Esophagus squamous epithelium (tissue), 5 donors: ENCODE measurements at places on chromosomes 7 and 10.

DNA sequence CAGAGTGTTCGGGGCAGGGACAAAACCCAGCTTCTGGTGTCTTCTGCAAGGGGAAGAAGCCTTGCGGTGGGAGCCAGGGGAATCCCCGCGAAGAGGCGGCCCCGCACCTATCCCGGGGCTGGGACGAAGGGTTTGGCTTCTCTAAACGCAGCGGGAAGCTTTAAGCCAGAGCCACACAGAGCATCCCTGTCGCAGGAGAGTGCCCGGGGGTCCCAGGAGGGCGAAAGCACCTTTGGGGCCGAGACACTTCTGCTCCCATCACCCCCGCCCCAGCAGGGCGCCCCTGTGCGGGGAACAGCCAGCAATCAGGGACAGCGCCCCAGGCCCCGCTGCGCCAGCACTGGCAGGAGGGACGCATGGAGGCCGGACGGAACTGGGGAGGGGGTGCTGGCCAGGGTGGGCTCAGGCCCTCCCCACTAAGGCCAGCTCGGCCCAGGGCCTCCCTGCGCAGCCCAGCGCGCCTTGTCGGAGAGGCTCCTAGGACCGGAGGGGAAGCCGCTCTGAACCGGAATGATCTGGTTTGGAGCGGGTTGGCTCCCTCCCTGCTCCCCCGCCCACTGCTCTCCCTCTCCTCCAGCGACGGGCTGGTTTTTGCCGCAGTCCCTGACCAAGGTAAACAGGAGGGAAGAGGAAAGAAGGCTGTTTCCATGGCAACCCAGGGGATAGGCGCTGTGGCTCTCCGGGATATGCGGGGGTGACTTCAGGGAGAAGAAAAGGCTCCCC lies 63.9 kb downstream of the TMEM209 start:
- DNase-seq: no peak

DNA sequence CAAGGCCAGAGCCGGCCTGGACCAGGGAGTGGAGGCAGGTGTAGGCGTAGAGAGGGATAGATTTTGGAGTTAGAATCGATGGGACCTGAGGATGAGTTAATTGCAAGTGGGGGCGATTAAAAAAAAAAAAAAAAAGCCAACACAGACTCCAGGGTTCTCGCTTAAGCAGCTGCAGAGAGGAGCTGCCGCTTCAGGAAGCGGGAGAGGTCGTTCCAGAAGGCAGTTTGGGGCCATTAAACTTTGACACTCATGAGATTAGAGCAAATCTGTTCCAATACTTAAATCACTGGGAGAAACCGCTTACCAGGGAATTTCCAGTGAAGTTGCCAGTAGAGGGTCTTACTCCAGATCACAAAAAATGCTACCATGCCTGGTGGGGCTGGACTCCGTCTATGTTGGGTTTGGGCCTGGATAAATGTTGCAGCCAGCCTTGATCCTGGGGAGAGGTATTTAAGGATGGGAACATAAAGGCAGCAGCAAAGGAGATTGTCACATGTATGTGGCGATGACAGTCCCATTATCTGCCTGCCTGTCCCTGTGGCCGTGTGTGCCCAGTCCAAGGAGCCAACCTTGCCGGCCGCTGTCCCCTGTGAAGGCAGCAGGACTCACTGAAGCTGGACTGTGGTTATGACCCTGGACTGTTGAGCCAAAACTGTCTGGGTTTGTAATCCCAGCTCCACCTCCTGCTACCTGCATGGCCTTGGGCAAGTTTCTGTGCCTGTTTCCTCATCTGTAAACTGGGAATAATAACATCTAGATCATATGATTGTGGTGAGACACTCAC lies 23.9 kb upstream of the GRID1 start:
- no peak for DNase-seq

- no peak for DNase-seq
Measured at GRCh38 chr7:123845823-123846216, 851 bp downstream of the HYAL4 start.

DNA sequence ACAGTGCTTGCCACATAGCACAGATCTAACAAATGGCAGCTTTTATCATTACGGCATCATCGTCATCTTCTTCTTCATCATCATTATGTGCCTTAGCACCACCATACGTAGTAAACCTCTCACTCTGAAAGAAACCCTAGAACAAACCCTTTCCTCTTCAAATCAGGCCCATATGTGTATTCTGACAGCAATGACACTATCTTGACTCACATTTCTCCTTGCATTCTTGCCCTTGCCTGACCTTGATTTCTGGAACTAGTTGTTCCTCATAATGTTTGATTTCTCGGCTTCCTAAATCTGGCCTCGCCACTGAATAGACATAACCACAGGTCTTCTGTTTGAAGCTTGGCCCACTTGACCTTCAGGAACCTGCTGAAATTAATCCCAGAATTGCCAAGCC lies 115.3 kb downstream of the DGKI start:
- DNase-seq: no peak

DNA sequence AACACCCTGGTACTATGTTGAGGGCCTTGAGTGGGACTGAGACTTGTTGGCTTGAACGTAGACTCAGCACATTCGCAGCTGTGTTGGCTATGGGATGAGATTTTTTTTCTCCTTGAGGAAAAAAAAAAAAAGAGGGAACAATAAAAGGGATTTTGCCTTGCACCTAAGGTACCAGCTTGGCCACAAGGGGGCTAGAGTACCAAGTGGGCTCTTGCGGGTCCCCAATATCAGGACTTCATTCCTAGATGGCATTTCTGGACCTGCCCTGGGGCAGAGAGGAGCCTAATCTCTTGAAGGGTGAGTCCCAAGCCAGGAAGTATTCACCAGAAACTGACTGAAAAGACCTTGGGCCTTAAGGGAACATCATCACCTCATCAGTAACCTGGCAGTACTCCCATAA lies 1083.6 kb upstream of the PHF14 start:
- no peak for DNase-seq

GRCh38 chr10:74753442-74754211 lies 72.8 kb upstream of the KAT6B start:
- no peak for DNase-seq

- DNase-seq: no peak
Measured at GRCh38 chr7:81533426-81533825, 236.4 kb downstream of the HGF start.

- no peak for DNase-seq
Measured at GRCh38 chr7:143362131-143363015, at the start of gene FAM131B. FAM131B (minus strand) TSS chr7:143362713; CDS start chr7:143362603, 110 bp downstream.

- DNase-seq: no peak
Measured at GRCh38 chr7:138854115-138854645, 56.2 kb upstream of the ATP6V0A4 start.

DNA sequence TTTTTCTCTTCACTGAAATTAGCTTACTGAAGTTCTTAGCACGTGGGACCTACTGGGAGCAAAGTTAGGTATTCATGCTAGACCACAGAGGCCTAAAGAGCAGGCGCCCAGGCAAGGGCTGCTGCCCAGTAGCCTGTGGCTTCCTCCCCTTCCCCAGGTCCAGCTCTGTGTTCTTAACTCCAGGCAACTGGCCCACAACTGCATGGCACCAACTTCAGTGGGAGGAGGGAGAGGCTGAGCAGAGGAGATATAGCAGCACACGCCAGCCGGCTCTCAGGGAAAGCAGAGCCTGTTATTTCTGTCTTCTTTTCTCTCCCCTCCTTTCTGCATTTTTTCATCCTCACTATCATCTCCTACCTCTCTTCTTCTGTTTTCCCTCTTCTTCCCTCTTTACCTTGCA lies 67.4 kb downstream of the PCGF5 start:
- no peak for DNase-seq

GRCh38 chr7:130397051-130397757 lies 16.9 kb downstream of the CPA1 start:
- no peak for DNase-seq

DNA sequence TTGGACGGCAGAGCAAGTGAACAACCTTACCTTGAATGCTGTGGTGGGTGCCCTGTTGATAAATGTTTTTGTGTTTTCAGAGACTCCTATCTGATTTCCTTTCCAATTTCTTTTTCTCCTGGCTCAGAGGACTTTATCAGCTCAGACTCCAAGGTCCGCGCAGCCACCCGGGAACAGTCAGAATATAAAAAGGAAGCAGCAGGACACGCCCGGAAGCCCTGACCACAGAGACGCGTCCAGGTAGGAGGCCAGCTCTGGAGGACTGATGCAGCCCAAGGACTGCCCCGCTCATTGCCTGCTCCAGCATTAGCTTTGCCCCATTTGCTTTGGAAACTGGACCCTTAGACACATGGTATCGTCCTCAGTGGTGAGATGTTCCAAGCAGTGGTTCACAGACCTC lies 61.3 kb downstream of the TACC2 start:
- DNase-seq: no peak

DNA sequence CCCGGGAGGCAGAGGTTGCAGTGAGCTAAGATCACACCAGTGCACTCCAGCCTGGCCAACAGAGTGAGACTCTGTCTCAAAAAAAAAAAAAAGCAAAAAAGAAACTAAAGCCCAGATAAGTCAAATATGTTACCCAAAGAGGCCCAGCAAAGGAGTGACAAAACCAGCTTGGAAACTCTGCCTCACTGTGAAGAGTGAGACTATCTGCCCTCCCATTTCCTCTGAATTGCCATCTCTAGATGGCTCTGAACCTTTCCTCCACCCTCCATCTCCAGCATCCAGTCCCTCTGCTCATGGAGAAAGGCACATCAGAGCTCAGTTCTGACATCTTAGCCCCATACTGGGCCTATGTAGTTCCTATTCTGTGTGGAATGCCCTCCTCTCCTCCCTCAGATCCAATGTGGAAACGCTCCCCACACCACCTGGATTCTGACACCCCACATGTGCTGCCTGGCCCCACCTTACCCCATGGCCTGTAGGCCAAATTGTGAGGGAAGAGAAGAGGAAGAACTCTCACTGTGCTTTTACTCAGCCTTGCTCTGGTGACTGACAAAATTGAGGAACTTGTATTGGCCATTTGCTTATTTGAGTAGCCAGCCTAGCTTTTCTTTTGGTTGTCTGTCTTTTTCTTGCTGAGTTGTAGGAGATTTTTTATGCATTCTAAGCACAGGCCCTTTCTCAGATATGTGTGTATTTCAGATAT lies 18.0 kb upstream of the NUDCD3 start:
- no peak for DNase-seq

DNA sequence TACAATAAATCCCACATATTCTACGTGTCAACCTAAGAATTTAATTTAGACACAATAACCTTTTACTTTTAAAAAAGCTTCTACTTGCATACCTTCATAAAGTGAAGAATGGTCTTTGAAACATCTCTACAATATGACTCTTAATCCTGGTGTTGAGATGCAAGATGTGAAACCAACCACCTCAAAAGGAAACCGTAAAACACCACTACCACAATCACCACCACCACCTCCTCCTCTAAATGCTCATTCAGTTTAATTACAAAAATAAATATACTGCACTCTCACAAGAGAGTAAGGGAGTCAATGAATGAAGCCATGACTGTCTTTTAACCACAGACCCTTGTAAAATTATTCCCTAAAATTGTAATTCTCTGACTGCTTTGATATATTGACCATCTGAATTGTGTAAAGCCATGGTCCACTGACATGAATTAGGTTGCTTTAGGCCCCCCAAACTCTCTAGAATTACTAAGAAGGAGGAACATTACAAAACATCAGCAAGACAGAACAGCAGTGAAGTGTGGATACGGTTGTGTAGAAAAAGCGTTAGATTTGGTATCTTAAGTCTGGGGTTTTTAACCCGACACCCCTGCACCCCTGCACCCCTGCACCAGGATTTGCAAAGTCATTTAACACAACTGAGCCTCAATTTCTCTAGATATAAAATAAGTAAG lies 171.4 kb downstream of the SFMBT2 start:
- DNase-seq: no peak

DNA sequence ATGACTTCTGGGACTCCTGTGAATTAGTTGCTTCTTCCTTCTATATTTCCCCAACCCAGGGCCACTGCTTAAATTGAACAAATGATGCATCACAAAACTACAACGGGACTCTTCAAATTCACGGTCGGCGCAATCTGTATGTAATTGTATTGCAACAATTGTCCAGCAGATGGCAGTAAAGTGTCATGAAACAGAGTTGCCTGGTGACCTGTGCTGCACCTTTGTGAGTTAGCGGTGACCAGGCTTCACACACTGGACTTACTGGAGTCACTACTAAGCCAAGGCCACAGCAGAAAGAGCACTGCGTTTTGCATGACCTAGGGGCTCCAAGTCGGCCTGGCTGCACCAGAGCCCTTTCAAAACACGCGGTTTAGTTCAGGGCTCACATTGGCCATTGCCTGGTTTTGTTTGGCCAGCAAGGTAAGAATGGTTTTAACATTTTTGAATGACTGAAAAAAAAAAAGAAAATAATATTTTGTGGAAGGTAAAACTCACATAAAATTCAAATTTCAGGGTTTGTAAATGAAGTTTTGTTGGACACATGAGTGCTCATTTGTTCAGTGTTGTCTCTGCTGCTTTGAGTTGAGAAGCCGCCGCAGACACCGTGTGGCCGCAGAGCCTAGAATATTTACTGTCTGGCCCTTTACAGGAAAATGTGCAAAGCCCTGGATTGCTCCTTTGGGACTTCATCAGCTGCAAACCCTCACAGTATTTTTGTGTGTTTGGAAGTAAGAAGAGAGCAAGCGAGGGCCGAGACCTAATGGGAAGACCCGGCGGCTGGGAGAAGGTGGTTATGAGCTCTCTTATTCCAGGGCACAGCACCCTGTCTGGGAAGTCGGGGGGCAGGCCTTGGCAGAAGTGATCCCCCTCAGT lies 23.2 kb upstream of the ZNF32 start:
- no peak for DNase-seq

DNA sequence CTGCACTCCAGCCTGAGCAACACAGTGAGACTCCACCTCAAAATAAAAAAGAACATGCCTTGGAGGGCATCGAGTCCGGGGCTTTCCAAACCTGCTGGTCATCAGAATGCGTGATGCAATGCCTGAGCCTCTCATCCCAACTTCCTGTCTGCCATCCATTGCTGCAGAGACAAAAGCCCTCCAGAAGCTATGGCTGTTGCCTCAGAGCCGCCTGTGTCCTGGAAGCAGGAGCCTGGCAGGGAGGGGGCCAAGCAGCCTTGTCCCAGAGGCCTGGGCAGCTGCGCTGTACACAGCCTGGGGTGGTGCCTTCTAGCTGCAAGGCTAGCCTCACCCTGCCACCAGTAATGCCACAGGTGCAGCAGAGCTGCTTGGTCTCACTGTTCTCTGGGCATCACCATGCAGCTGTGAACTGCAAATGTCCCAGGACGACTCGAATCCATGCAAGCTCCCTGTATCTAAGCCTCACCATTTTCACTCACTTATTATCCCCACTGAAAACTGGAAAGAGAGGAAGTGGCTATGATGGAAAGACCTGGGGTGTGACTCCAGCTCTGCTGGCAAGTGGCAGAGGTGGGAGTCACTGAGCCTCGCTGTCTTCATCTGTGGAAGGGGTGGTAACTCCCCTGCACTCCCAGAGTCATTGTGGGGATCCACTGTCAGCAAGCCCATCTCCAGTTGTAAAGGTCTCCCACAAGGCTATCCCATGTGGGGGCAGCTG lies 7.0 kb downstream of the ALOX5 start:
- DNase-seq: no peak

- no peak for DNase-seq
Measured at GRCh38 chr7:94649450-94649849, 6.5 kb downstream of the SGCE start.

DNA sequence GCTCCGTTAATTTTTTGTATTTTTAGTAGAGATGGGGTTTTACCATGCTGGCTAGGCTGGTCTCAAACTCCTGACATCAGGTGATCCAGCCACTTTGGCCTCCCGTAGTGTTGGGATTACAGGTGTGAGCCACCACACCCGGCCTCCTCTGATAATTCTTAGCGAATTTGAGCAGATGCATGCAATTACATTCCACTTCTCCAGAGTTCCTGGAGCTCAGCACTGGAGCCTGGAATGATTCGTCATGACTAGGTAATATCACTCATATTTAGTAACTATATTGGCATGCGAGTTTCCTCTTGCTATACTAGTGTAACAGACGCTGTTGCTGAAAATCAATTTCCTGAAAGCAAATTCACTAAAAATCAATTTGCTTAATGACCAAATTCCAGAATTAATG lies 86.8 kb downstream of the MKX start:
- no peak for DNase-seq
